ENCODE measurements at places on chromosomes 1 and 21.

DNA sequence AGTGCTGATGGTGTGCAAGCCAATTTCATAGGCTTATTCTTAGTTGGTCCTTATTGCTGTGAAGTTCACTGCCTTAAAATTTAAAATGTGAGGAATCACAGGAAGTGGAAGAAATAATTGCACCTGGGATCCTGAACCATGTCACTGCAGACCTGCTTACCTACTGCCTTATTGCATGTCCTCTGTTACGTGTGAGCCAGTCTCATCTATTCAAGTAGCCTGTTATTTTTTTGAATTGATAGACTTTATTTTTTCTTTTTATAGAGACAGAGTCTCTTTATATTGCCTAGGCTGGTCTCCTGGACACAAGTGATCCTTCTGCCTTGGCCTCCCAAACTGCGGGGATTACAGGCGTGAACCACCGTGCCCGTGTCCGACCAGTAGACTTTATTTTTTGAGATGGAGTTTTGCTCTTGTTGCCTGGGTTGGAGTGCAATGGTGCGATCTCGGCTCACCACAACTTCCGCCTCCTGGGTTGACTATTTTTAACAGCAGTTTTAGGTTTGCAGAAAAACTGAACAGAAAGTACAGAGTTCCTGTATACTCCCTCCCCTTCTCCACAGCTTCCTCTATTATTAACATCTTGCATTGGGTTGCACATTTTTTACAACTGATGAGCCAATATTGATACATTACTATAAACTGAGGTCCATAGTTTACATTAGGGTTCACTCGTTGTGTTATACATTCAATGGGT is 14.0 kb upstream of the DISC1 start:
- no peak for DNase-seq

- no peak for DNase-seq
These were observed 183.8 kb downstream of the DHRS3 start for GRCh38 chr1:12434174-12434573.

- DNase-seq: no peak
These were observed 121.2 kb downstream of the ADGRL2 start for GRCh38 chr1:81921851-81922462.

- no peak for DNase-seq
These were observed 13.1 kb downstream of the PCSK9 start for GRCh38 chr1:55052221-55053142.

GRCh38 chr1:165218731-165219130 is 137.8 kb downstream of the LMX1A start:
- peak; percentile 35 for DNase-seq

- DNase-seq: no peak
These were observed 60.5 kb downstream of the RHBG start for GRCh38 chr1:156429313-156430060.

DNA sequence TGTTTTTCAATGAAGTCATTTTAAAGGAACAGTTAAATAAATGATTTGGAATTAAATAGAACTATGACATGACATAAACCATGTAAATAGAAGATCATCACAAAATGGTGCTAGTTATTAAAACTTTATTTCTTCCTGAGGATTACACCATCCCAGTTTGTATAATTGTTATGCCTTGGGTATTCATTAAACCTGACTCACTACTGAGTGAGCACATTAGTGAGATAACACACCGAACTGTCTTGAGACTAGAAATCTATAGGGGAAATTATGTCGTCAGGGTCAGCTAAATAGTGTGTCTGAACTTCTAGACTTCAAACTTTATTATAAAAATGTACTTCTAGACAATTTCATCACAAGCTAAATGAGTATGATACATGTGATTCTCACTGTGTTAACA is 189.4 kb downstream of the NCAM2 start:
- no peak for DNase-seq

GRCh38 chr1:165564561-165564960 is 20.8 kb downstream of the LRRC52 start:
- no peak for DNase-seq

- no peak for DNase-seq
These were observed 4.2 kb downstream of the SPRR1B start for GRCh38 chr1:153035211-153035610.

- no peak for DNase-seq
These were observed 3.4 kb upstream of the AGO3 start for GRCh38 chr1:35927472-35927871.

DNA sequence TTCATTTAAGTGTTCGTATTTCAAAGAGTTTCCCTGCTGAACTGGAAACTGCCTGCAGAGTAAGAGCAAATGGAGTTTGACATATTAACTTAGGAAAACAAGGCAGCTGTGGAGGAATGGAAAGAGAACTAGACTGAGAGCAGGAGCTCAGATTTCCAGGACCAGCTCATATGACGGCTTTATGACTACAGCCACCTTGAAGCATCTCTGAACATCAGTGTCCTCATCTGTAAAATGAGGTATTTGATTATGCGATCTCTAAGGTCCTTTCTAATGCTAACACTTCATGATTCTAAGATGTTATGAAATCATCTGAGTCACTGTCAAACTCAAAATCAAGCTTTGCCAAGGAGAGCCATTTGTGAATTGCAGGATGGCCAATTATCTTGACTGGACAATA is 112.3 kb downstream of the PRRX1 start:
- DNase-seq: no peak

GRCh38 chr1:70675737-70676156 is 264.7 kb downstream of the CTH start:
- no peak for DNase-seq

- DNase-seq: no peak
These were observed 28.6 kb downstream of the UBIAD1 start for GRCh38 chr1:11301601-11302000.

GRCh38 chr1:113765306-113766230 is 6.3 kb upstream of the PHTF1 start:
- DNase-seq: no peak

- no peak for DNase-seq
These were observed 64.8 kb upstream of the ATP5PO start for GRCh38 chr21:33980276-33980916.

DNA sequence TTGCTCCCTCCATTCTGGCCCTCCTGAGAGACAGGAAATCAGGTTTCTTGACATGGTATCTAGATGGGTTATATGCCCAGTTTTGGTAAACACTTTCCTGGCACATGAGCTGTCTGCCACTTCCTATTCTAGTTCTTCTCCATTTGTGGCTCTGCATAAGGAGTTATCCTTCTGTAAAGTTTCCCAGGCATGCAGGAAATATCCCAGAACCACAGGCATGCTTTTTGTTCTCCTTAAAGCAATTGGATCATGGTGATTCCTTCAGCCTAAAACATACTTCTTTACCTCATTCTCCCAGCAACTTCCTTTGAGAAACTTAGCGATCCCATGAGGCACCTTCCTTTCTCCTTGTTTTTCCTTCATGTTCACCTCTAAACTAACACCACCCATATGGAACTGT is 199.8 kb downstream of the CRB1 start:
- DNase-seq: no peak

GRCh38 chr21:27380303-27380702 is 413.4 kb upstream of the ADAMTS5 start:
- no peak for DNase-seq

DNA sequence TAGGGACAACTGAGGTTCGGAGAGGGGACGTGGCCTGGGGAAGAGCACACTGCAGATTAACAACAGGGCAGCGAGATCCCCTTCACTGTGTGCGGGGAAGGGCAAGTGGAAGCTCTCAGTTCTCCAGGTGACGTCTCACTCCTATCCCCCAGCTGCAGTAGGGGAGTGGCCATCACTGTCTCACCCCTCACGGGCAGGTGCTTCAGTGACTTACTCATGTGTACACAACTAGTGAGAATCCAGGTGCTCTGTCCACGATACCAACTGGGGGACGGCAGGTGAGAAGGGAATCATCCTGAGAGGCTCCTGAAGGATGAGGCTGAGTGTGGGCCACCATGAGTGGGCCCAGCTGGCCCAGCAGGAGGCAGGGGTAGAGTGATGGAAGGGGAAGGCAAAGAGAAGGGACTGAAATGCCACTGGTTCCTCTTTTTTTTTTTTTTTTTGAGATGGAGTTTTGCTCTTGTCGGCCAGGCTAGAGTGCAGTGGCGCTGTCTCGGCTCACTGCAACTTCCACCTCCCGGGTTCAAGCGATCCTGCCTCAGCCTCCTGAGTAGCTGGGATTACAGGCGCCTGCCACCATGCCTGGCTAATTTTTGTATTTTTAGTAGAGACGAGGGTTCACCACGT is 25.9 kb downstream of the RHBG start:
- DNase-seq: no peak

GRCh38 chr1:25505656-25506385 is 37.6 kb upstream of the LDLRAP1 start:
- DNase-seq: no peak

DNA sequence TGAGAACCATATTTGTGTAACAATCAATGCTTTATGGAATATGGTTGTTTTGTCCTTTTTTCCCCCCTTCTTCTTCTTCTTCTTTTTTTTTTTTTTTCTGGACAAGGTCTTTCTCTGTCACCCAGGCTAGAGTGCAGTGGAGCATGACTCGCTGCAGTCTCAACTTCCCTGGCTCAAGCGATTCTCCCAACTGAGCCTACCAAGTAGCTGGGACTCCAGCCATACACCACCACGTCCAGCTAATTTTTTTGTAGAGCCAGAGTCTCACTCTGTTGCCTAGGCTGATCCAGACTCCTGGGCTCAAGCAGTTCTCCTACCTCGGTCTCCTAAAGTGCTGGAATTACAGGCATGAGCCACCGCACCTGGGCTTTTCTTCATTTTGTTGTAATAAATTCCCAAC is 86.7 kb downstream of the FMN2 start:
- no peak for DNase-seq

DNA sequence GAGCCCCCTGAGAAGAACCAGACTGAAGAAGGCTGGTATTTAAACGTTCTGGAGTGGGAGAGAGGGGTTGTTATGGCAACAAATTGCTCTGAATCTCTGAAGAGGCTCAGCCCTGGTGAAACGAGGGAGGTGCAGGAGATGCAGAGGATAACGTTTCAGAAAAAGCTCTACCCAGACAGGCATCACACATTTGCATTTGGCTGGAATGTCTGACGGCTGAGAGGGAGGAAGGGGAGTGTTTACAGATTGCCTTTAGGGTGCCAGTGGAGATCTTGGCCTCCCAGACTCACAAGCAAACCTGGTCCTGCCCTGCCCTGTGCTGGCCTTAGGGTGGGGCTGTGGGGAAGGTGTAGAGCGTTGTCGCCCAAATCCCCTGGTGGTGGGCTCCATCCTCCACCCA is 169.0 kb upstream of the AJAP1 start:
- no peak for DNase-seq

- DNase-seq: no peak
These were observed 20.6 kb upstream of the NPL start for GRCh38 chr1:182768963-182769362.

GRCh38 chr1:154913273-154913672 is 23.2 kb downstream of the PMVK start:
- DNase-seq: no peak

DNA sequence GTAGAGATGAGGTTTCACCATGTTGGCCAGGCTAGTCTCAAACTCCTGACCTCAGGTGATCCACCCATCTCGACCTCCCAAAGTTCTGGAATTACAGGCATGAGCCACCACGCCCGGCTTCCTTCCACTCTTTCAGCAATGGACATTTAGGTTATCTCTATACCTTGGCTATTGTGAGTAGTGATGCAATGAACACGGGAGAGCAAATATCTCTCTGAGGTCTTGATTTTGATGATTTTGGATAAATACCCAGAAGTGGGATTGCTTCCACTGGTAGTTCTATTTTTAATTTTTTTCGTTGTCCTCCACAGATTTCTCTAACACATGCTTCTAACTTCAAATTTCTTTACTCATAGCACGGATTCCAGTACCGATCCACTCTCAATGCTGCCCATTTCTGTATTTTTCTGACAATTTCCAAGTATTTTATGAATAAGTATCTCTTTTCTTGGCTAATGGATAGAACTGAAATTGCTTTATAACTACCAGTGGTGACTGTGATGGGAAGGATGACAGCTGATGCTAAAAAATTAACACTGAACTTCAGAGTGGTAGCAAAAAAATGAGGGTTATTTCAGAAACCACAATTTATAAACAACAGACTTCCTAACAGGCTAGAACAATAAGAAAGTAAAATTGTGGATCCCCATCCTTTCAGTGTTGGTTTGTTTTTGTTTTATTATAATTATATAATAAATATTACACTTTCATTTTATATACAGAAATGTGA is 327.5 kb upstream of the RUNX1 start:
- DNase-seq: no peak

GRCh38 chr1:181094416-181095212 is 6.1 kb downstream of the IER5 start:
- no peak for DNase-seq

DNA sequence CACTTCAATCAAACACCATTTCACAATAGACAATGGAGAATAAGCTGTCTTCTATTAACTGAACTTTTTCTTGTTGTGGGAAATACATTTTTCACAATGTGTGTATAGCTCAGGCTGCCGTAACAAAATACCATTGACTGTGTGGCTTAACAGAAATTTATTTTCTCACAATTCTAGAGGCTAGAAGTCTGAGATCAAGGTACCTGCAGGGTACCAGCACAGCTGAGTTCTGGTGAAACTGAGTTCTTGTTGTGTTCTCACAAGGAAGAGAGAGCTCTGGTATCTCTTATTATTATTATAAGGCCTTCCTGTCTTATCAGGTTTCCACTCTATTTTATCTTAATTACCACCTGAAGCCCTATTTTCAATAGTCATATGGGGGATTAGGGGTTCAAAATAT is 15.4 kb downstream of the ST7L start:
- no peak for DNase-seq

DNA sequence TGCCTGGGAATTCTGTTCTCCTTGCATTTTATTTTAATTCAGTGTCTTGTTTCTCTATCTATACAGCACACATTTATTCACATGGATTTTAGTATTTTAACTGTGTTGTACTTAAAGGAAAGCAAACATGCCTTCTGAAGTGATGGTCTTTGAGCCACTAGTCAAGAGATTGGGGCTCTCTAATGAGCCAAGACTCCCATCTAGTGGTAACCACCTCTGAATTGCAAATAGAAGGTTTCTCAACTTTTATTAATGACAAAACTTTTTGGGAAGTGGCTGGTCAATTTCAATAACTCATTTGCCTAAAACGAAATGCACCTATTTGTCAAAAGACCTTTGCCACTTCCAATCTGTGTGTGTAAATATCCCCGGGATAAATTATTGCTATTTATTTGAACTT is 199.6 kb downstream of the LTN1 start:
- DNase-seq: peak; percentile 19

DNA sequence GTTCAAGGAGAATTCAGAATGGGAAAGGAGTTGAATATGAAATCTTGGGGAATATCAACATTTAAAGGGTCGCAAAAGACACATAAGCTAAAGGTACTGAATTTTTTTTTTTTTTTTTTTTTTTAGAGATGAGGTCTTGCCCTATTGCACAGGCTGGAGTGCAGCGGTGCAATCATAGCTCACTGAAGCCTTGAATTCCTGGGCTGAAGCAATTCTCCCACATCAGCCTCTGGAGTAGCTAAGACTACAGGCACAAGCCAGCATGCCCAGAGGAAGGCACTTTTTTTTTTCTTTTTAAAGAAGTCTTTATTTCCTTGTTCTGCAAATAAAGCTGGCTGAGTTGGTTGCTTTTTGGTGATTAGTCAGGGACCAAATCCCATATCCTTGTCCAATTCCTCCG is 44.1 kb upstream of the RAB3GAP2 start:
- no peak for DNase-seq

Measured in T47D (cell line).